Hematopoietic multipotent progenitor cell treated with erythropoietin and hydrocortisone succinate and interleukin-3 and kit ligand, for 4 days (in vitro differentiated cells): ENCODE measurements at places on chromosomes 2 and 18.

DNA sequence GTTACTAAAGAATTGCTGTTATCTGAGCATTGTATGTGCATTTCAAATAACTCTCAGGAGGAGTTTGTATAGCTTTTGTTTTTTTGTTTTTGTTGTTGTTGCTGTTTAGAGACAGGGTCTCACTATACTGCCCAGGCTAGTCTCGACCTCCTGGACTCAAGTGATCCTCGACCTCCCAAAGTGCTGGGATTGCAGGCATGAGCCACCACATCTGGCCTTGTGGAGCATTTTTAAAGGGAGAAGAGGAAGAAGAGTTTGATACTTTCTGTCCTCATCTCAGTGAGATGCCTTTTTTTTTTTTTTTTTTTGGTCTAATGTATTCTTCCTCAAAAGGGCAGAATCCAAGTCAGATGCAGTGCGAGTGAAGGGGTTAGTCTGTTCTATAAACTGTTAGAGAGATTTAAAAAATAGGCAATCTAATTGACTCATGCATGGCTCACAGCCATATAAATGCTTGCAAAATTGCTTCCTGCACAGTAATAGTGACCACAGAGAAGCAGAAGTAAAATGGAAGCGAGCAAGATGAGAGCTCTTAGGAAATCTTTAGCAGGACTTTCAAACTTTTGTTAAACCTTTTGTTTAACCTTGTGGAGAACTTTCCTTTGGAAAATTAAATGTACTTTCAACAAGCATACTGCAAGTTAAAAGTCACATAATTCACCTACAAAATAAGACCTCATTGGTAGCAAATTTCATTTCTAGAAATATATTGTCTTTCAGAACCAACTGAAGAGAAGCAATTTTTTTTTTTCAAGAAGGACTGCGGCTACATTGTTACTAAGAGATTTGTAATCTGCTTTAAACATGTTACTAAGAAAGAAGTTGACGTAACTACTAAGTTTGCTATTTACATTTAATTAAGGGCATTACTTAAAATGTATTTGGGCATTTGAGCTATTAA, 52.3 kb upstream of the ROCK1 start:
- DNase-seq, result peak; percentile 90

- no peak for DNase-seq
These were observed 236.0 kb upstream of the SPHKAP start for GRCh38 chr2:228417526-228417925.

DNA sequence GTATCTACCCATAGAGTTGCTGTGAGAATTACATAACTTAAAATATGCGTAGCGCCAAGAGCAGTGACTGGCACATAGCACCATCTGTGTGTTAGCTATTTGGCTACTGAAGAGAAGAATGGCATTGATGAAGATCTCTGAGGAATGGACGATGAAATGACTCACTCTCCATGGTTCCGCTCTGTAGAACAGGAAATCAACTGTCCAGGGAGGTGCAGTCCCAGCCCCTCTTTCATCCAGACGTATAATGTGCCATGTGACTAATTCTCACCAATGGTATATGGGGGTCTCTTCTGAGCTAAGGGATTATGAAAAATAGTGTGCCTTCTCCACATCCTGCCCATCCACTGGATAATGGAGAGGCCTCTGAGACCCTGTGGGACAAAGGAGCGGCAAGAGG, 254.8 kb downstream of the CYP26B1 start:
- no peak for DNase-seq

DNA sequence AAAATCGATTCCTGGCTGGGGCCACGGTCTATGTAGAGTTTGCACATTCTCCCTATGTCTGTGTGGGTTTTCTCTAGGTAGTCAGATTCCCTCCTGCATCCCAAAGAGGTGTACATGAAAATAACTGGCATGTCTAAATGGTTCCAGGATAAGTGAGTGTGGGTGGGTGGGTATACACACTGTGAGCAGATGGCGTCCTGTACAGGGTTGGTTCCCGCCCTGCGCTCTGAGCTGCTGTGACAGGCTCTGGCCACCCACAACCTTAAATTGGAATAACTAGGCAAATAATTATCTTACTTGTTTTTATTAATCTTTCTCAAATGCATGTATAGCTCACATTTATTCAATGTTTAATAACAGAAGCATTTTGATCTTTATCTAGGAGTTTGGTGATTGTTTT, 16.3 kb downstream of the THOC1 start:
- no peak for DNase-seq

DNA sequence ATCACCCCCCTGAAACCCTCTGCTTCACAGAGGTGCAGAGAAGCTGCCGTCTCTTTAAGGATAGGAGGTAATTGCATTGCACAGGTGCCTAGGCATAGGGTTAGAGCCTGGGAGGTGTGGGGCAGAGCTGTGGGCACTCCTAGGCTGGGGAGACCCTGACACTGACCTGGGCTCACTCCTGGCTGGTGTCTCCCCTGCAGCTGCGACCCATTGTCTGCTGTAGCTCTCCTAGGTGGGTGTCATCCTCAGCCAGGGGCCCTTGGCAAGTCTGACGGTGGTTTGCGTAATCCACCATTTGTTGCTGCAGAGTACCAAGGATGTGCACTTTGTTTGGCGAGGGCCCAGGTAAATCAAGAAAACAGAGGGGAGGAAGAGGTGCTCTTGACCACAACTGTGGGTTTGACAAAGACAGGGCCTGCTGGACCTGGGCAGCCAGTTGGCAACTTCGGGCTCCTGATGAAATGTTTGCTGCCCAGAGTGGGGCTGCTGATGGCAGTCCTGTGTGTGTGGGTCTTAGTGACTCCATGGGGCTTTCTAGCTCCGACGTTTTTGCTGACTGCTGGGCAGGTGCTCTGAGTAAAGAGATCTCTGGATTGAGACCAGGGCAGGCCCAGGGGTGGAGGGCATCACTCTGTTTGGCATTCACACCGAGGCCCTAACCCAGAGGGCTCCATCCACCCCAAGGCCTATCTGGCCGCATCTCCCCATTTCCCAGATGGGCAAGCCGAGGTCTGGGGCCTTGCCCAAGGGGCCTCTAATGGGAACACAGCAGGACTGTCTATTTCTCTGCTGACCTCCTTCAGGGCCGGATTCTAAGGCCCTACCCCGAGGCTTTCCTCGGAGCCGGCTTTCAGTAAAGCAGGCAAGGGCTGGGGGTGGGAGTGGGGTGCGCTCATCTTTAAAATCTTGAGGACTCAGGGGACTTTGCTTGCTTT, 67.7 kb downstream of the EDAR start:
- DNase-seq, result no peak

DNA sequence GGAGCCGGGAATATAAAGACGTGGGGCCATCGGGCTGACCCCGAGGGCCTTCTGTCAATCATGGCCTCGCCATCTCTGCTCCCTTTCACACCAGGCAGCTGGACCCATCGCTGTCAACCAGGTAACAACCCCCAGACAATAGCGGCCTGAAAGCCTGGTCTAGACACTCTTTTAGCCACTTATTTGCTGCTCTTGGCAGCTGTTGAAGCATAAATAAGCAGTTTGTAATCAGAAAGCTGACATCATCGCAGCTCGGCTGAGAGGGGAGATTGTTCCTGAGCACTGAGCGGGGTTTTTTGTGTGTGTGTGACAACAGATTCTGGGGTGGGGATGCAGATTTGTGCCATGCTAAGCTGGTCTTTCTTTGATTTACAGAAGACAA, 423.6 kb upstream of the POU3F3 start:
- DNase-seq, result no peak

GRCh38 chr2:58543442-58543841, 302.3 kb upstream of the FANCL start:
- DNase-seq, result no peak

DNA sequence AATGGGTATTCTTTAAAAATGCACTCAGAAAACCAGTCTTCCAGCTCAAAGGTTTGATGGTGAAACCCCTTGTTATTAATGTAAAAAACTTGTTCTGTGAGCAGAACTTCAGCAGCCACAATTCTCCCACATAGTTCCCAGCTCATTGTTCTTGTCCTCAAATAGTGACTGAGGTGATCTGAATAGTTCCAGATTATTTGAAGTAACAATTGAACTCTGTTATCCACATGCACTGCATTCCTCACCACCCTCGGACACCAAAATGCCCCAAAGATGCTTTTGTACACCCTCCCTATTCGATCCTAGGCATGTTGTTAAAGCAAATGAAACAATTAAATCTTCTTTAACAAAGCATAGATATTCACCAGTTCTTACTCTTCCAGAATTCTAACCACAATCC, 2186.8 kb upstream of the CELF4 start:
- DNase-seq, result no peak

DNA sequence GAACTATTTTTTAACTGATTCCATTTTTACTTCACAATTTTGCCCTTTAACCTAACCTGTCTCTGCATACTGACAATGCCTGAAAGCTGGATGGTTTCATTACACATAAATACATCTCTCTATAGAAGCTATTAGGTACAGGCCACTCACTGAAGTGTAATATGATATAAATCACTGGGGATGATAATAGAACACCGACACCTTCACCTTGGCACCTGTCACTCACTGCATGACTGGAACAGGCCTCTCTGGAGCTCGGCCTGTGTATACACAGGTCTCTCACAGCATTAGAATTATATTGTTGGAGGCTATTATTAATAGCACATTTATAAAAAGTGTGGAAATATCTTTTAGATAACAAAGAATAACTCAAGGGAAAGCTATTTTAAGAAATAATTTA, 138.2 kb downstream of the TMEM131 start:
- DNase-seq, result no peak

DNA sequence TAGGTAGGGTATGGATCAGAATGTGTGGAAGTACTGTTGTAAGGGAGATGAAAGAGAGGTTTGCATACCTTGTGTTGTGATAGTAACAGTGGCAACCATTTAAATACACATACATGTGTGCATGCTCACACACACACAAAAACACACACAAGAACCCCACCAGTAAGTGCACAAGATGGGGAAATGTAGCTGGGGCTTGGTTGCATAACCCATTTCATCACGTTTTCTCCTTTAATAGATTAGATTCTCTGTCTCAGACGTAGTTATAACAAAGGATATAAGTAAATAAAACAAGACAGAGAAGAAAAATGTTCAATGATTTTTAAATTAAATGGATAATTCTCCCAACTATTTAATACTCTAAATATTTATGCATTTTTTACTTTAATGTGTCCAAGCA, 13.4 kb downstream of the ARHGAP15 start:
- peak; percentile 54 for DNase-seq

GRCh38 chr2:127422559-127423477, 4.6 kb downstream of the PROC start:
- DNase-seq, result peak; percentile 73

DNA sequence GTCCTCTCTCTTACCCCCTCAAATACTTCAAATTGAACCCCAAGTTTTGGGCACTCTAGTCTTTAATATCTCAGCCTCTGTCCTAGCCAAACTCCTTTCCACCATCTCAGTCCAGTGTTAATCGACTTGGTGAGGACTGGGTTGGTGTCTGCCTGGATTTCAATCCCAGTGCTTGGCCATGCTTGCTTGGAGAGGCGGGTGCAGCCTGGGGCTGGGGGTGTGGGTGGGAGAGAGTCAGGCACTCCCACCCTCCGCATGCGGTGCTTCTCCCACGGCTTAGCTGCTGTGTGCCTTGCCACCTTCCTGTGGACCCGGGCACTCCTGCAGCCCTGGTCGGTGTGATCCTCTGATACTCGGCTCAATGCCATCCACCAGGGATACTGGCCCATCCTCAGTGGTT, 220.8 kb upstream of the HDAC4 start:
- no peak for DNase-seq

DNA sequence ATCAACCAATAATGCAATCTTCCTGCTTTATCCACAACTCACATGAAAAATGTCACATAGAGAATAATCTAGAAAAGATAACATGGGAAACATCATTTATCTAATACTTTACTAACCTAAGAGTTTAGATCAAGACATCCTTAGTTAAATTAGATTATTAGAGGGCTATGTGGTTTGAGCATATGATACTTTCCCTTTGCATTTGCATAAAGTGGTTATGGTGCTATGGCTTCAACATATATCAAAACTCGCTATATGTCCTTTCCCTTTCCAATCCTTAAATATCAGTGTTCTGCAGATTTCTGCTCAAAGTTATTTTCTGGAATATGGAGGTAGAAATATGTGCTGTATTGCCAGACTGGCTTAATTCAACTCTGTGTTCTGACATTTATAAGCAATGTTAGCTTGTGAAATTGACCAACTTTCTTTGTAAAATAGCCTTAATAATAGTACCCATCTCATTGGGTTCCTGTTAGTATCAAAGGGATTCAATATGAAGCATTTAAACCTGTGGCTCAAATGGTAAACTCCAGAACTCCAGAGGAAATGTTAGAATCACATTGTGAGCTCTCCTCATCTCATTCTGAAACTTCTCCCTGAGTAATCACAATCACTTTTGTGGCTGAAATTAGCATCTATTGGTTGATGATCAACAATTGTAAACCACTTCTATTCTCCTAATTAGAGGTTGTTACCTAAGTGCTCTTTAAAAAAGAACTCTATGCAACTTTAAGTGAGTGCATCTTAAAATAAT, 1089.9 kb upstream of the SLC39A10 start:
- no peak for DNase-seq

DNA sequence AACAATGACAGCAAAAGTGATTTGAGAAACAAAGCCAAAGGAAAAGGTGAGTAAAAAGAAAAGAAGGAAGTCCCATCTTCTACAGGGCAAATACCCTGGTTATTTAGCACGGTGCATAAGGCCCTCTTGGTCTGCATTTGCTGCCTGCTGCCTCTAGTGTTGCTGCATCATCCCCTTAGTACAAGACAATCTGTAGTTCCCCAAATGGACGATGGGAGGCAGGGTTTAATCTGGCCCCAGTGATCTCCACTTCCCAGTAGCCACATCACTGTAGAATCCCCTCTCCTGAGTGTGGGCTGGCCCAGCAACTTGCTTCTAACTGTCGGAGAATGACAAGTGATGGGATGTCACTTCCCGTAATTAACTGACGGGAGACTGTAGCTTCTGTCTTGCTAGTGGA, 85.1 kb downstream of the CTAGE1 start:
- DNase-seq, result peak; percentile 30

DNA sequence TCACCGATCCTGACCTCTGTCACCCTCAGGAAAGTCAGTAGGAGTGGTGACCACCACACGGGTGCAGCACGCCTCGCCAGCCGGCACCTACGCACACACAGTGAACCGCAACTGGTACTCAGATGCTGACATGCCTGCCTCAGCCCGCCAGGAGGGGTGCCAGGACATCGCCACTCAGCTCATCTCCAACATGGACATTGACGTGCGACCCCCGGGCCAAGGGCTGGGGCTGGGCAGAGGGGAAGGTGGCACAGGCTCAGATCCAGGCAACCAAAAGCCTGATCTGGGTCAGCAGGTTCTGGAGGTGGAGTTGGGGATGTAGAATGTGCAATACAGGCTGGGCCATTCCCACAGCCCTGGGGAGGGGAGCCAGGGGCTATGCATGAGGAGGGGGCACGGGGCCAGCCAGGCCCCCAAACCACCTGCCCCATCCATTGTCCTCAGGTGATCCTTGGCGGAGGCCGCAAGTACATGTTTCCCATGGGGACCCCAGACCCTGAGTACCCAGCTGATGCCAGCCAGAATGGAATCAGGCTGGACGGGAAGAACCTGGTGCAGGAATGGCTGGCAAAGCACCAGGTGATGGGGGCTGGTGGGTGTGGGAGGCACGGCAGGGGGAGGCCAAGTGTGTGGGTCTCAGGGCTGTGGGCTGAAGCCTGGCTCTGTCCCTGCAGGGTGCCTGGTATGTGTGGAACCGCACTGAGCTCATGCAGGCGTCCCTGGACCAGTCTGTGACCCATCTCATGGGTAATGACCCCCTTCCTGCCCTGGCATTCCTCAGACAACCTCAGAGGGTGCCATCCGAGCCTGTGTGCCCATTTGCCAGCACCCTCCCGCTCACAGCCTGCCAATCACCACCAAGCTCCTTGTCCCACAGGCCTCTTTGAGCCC, 1.4 kb downstream of the ALPI start:
- DNase-seq, result no peak
